ENCODE measurements at places on chromosomes 16 and 17.
A peak's percentile ranks its signal among the peaks of the same experiment; 100 is the strongest.

DNA sequence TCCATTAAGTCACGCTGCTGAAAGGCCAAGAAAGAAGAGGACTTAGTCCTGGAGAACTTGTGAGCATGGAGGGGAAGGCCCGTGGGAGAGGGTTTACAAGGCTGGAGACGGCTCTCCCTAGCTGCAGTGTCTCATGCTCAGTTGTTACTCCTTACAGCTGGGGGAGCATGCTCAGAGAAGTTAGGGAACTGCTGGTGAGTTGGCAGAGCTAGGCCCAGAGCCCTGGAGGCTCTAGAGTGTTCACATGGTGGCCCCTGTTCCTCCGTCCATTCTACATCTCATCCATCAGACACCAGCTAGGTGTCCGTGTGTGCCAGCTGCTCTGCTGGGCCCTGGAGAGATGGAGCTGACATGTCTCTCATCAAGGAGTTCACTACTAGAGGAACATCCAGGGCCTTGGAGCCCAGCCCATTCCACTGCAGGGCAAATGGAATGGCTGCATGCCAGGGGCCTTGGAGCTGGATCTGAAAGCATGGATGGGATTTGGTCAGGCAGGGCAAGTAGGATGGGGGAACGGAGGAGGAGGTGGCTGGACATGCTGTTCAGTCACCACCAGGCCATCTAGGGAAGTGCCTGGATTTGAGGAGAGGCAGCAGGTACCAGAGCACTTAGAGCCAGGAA, 6.3 kb downstream of the XYLT2 start:
- DNase-seq, result no peak

DNA sequence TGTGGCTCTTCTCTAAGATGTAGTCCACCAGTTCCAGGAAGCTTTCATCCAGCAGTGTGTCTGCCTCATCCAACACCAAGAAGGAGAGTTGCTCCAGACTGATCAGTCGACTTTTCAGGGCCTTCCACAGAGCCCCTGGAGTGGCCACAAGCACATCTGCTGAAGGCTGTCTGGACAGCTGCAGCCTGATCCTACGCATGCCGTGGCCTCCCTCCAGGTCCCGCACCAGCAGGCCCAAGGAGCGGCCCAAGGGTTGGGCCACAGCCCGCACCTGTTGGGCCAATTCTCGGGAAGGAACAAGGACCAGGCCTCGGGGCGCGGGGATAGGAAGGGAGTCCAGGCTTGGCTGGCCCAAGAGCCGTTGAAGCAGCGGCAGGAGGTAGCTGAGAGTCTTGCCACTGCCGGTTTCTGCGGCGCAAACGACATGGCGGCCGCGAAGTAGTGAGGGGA, 729 bp downstream of the DDX28 start:
- no peak for DNase-seq

- no peak for DNase-seq
These were observed 227.3 kb downstream of the COPRS start for GRCh38 chr17:31631766-31632165.

GRCh38 chr16:83501481-83501880, 306.3 kb upstream of the HSBP1 start:
- DNase-seq, result peak; percentile 2

DNA sequence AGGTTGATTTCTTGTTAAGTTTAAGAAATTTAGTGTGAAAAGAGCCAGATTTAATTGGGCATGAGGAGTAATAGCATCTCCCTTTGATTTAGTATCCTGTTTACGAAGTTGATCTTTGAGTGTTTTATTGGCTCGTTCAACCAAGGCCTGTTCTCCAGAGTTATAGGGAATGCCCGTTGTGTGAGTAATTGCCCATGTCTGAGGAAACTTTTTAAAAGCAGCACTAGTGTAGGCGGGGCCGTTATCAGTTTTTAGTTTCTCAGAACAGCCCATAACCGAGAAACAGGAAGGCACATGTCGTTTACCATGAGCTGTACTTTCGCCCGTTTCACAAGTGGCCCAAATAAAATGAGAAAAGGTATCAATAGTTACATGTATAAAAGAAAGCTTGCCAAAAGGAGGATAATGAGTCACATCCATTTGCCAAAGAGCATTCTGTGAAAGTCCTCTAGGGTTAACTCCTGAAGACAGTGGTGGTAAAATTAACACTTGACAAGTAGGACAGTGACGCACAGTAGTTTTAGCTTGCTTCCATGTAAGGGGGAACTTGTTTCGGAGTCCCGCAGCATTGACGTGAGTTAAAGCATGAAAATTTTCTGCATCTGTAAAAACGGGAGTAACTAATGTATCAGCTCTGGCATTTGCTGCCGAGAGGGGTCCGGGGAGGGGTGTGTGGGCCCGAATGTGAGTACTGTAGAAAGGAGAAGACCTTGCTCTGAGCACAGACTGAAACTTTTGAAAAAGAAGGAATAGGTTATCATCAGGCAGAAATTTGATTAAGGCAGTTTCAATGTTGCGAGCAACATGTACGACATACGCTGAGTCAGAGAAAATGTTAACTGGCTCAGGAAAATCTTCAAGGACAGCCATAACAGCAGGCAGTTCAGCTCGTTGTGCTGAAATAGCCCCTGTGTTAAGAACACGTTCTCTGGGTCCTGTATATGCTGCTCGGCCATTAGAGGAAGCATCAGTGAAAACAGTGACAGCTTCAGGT, 18.5 kb upstream of the KCTD5 start:
- peak; percentile 31 for DNase-seq

DNA sequence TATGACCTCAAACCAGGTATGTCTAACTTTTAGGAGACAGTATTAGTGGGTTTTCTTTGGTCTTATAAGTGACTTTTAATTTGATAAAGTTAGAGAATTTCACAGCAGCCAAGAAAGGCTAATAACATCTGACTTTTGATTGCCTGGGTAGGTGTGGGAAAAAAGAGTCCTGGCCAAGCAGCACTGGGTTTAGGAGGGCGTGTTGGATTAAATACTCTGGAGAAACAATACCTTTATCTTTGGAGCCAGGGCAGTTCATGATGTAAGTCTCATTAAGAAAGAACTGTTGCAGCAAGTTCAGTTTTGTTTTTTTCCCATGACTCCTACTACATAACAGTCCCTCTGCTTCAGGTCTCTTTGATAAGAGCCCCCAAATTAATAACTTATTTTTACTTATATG, 26.7 kb upstream of the MRC2 start:
- no peak for DNase-seq

- DNase-seq, result peak; percentile 41
These were observed 9.1 kb upstream of the THAP11 start for GRCh38 chr16:67833030-67833414.

DNA sequence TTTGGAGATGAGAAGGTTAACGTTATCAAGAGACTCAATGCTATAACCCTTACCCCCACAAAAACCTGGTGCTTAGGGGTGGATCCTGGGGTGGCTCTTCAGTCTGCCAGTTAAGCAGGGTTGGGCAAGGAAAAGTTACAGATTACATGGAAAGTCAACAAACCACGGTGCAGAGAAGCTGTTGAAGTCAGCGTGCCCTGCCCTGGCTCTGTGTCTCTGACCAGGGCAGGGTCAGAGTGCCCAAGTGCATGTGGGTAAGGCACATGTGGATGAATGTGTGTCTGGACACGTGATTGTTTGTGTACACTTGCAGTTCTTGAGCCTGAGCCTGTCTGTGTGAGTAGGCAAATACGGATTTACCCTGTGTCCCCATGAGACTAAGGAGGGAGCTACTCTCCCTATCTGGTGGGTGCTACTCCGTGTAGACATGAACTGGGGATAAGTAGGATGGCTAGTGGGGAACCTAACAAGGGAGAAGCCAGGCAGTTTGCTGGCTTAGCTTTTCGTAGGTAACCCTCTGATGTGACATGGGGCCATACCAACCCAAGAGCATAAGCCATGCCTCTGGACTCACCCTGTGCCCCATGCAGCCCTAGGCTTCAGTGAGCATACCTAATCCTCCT, 5.5 kb downstream of the IGFBP4 start:
- DNase-seq, result peak; percentile 38

DNA sequence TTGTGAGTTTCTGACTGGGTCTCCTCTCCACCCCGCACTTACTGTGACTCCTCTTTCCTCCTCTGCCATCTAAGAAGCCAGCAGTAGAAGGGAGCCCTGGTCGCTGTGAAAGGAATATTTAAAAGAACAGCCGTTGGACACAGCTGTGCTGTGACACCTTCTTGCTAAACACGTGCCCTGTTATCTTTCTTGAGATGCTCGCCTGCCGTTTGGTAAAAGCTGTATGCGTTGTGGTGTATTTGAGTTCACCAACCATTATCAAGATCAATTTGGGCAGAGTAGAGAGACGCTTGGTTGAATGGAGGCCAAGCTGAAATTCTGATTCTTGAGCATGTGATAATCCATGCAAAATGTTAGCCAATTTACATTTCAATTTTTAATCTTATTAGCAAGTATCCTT, 3.8 kb downstream of the GID4 start:
- no peak for DNase-seq

DNA sequence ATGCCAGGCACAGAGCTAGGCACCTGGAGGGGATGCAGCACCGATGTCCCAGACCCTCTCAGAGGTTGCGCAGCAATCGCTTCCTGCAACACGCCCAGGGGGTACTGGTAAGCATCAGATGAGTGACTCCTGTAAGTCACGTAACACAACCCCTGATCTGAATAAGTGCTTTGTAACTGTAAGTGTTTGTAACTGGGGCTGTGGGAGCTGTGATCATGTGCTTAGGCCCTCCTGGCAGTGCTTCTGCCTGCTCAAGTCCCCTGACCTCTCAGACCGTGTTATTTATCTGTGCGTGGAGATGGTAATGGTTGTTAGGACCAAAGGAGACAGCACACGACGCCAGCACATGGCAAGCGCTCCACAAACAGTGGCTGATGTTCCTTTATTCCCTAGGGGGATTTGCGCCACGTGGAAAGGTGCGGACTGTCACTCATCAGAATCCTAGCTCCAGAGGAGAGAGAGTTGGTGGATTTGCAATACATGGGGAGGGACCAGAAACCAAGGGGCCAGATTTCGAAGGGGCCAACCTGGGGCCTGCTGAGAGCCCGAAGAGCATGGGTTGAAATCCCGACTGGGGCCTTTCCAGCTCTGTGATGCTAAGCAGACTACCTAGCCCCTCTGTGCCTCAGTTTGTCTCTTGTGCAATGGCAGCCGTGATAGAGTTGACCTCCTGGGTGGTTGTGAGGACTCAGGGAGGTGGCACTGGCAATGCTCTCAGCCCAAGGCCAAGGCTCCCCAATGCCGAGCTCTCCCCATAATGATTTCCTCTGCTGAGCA, 151.8 kb downstream of the IRF8 start:
- DNase-seq, result no peak

GRCh38 chr16:77585379-77586251, 136.7 kb upstream of the NUDT7 start:
- peak; percentile 91 for DNase-seq

GRCh38 chr16:16150117-16150877, 73.0 kb downstream of the ABCC6 start:
- DNase-seq, result peak; percentile 48

GRCh38 chr16:50297301-50298074, 31.1 kb downstream of the ADCY7 start:
- no peak for DNase-seq

- DNase-seq, result no peak
These were observed 27.5 kb upstream of the ADCY7 start for GRCh38 chr16:50238868-50239301.

GRCh38 chr16:67277999-67278772, 1.1 kb upstream of the PLEKHG4 start:
- DNase-seq, result peak; percentile 76

- DNase-seq, result no peak
These were observed 26.9 kb downstream of the USP43 start for GRCh38 chr17:9672266-9672665.

DNA sequence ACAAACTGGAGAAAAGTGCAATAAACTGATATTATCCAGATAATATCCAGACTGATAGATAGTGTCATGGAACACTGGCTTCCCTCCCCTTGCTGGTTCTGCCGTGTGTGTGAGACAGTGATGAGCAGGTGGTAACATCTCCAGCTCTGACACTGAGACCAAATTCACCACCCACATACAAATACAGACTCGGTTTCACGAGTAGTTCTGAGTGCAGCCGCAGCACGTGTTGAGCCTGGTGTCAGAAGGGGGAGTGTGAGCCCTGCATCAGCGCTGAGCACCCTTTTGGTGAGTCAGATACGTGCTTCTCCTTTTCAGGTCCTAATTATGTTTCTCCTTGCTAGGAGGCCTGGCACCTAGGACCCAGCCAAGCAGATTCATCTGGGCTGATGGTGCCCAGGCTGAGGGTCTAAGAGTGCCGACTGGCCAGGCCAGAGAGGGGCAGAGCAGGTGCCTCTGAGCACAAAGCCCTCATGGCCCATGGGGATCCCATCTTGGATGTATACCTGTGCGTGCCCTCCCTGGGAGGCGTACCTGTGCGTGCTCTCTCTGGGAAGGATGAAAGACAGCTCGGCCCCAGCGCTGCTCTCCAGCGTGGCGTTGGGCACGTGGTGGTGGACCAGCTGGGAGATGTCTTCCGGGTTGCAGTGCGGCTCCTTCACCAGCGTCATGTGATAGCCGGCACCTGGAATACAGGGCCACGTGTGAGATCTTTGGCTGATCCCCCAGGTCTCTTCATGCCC, 27.3 kb upstream of the RNPS1 start:
- no peak for DNase-seq

- DNase-seq, result peak; percentile 36
These were observed 477 bp downstream of the CENPV start for GRCh38 chr17:16352667-16353316.

DNA sequence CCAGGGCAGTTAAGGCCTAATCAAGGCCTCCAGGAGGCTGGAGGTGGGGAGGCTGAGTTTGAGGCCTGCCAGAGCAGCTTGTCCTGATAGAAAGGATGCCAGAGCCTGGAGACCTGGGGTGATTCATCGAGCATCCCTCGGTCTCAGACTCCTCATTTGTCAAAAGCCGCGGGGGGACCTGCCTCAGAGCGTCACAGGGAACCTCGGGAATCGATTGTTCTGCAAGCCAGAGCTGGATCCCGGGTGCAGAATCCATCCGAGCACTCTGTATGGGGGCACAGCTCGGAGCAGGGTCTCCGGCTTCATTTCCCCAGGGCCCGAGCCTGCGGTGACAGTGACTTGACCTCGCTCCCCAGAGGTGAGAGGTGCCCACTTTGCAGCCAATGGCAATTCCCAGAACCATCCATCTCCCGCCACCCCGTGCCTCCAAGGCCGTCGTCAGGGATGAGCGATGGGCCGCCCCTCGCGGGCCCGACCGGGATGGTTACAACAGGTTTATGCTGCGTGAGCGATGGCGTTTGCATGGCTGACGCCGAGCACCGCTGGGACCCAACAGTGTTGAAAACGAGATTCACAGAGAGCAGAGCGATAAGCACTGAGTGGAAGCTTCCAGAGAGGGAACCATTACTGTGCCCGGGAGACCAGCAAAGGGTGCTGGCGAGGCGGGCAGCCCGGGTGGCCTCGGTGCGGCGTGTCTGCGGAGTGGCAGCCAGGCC, 117.1 kb upstream of the GSE1 start:
- DNase-seq, result no peak

DNA sequence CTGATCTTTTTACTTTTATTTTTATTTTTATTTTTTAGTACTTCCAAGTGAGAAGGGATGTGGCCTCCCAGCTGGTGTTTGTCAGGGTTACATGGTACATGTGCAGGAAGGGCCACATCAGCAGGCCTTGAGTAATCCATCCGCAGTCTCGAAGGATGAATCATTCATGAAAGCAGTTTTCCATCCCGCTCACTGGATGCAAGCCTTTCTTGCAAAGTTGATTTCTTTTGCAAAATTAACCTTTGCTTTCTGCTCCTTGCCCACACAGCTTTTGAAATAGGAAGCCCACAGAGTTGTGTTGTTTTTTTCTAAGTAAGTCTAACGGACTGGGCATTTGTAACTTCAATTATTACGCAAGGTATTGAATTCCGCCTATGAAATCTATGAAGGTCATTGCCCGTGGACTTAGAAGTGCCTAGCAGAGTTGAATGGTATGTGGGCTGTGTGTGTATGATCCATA, 157.4 kb downstream of the PRKCA start:
- DNase-seq, result peak; percentile 99
